ENCODE measurements at places on chromosomes 12 and 14.

GRCh38 chr12:123907726-123908476 lies 64.7 kb downstream of the CCDC92 start:
- peak; percentile 13 for DNase-seq

- DNase-seq: no peak
Observed at GRCh38 chr14:68653804-68654203, 139.1 kb downstream of the ZFP36L1 start.

GRCh38 chr14:100608586-100609330 lies 21.5 kb upstream of the BEGAIN start:
- no peak for DNase-seq

GRCh38 chr14:92400579-92401444 lies 77.8 kb downstream of the SLC24A4 start:
- DNase-seq: no peak
